ENCODE measurements at places on chromosomes 4 and X. TPM values are rescaled to one million over a fixed set of nuclear protein-coding genes. Genes with fewer than 3 reads are reported as not detected.

CA5B gene
- total RNA-seq: 10.5 TPM

GRCh38 chr4:99723612-99724011, 66.0 kb upstream of the C4orf54 start:
- no peak overlapping the region for H3K4me3 ChIP-seq
- DNase-seq: peak; percentile 86

DNA sequence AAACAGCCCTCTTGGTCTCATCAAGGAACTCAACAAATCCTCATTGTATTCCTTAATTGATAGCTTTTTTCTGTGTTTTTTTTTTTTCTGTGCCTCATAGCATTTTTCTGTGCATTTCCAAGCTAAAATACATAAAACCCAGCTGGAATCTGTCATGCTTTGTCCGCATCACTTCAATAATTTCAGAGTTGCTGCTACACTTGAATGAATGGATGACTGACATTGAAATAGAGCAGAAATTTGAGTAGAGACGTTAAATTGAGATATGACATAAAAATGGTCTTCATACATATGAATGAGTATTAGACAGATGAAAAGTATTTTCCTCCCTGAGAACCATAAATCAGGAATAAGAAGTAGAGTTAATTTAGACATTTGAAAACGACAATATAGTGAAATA, 593.2 kb downstream of the TMA16 start:
- no peak for DNase-seq
- no peak overlapping the region for H3K27ac ChIP-seq
- no peaks in the 10 kb centered on the region for H3K27me3 ChIP-seq

- H3K4me1 ChIP-seq: no peaks in the 10 kb centered on the region
- H3K27me3 ChIP-seq: no peaks in the 10 kb centered on the region
- H3K4me3 ChIP-seq: no peak overlapping the region
Observed at GRCh38 chr4:41485041-41485440, 52.9 kb upstream of the LIMCH1 start.

GRCh38 chr4:45062935-45063545, 336.7 kb upstream of the GNPDA2 start:
- H3K4me3 ChIP-seq: no peak overlapping the region
- no peaks in the 10 kb centered on the region for H3K36me3 ChIP-seq
- H3K27me3 ChIP-seq: no peaks in the 10 kb centered on the region
- no peak overlapping the region for H3K27ac ChIP-seq
- no peaks in the 10 kb centered on the region for H3K4me1 ChIP-seq

DNA sequence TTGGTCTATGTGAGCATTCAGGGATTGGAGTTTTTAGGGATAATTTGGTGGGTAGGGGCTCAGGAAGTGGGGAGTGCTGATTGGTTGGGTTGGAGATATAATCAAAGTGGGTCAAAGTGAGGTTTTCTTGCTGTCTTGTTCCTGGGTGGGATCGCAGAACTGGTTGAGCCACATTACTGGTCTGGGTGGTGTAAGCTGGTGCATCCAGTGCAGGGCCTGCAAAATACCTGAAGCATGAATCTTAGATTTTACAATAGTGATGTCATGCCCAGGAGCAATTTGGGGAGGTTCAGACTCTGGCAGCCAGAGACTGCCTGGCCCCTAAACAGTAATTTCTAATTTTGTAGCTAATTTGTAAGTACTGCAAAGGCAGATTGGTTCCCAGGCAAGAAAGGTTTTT, 665.6 kb upstream of the PRKX start:
- H3K27ac ChIP-seq: peak overlapping the region; percentile 67
- H3K4me3 ChIP-seq: no peak overlapping the region
- H3K27me3 ChIP-seq: no peaks in the 10 kb centered on the region
- DNase-seq: peak; percentile 7
- H3K4me1 ChIP-seq: no peaks in the 10 kb centered on the region

All from hepatocyte (in vitro differentiated cells).